ENCODE measurements at places on chromosomes 2 and 18.

DNA sequence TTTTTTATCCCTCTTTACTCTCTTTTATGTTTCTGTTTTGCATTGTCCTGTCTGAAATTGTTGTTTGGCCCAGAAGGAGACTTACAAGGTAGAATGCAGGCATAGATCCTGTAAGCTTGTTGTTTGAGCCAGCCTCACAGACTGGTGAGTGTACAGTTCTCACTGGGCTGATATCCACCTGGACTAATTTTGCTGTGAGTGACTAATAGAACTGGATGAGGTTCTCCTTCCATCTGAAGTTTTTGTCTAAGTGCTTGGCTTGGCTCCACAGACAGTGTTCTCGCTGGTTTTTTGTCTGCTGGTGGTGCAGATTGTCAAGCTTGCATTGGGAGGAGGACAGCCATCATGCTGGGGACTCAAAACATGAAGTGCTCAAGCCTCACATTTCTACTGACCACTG lies 495.7 kb downstream of the TSN start:
- DNase-seq = no peak

DNA sequence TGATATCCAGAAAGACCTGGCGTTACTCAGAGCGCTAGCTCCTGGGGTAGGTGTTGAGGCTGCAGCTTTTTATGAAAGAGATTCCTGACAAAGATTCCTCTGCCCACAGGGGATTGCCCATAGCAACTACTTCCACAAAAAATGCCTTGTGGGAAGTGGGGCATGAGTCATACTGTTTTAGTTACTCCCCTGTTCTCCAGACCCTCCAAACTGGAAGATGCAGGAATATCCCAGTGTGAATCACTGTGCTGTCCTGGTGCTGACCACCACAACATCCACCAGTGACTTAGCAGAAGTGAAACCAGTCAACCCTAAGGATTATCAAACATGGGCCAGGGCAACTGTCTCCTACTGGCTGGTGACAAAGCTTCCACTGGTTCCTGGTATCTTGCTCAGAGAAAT lies 61.8 kb downstream of the CDH2 start:
- DNase-seq = peak; percentile 81

DNA sequence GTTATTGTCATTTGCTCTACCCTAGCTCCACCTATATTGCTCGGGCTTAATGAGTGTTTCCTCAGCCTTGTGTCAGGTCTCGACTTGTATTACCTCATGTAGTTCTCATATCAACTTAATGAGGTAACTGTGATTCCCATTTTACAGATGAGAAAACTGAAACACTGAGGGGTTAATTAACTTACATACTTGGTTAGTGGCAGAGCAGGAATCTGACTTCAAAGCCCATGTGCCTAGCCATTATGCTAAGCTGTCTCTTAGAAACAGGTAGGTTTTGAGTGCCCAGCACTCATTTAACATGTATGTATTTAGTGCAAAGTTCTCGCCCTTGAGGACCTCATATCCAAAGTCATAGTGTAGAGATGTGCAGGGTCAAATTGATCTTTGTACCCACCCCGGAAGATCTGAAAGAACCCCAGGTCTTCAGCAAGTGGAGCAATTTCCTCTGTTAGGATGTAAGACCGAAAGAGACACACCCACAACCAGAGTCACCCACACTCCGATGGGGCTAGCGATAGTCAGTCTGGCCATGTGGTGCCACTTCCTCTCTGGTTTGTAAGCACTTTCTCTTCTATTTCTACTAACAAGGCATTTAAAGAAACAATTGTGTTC lies 121.0 kb upstream of the SLC39A10 start:
- DNase-seq = no peak

- DNase-seq = no peak
These were observed 88.8 kb downstream of the C1QL2 start for GRCh38 chr2:119069781-119070180.

DNA sequence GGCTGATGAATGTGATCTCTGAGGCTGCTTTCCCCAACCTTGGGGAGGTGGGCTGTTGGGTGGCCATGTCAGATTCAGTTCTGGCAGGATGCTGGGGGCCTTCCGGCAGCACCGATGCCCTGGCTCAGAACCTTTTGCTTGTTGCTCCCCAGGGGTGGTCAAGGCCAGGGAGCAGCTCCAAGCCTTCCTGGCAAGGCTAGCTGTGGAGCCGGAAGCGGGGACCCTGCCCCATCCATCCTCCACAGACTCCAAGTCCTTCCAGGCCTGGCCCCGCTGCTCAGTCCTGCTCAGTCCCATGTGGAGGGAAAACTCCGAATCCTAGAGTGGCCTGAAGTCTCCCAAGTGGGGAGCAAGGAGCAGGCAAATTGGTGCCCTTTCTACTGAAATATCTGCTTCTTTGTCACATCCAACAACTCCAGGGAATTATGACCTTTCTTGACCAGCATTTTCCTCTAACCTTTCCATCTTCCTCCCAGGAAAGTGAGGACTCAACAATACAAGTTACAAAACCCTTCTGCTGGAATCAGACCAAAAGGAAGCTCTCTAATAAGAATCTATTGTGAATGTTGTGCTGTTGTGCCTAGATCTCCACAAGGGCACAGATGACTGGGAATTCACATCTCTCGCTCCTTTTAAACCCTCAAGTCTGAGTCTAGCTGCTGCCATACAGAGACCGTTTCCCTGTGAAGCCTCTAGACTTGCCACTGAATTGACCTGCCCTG lies 134.0 kb downstream of the MCFD2 start:
- DNase-seq = no peak

GRCh38 chr18:27785815-27786471 lies 391.0 kb downstream of the CDH2 start:
- no peak for DNase-seq

Measured in AG04449 (cell line).